ENCODE measurements at places on chromosomes 6 and 20. TPM values are rescaled to one million over a fixed set of nuclear protein-coding genes. Genes with fewer than 3 reads are reported as not detected.

LPA gene
- not detected for total RNA-seq

NRSN1 gene
- not detected for total RNA-seq

TBX18 gene
- not detected for total RNA-seq

HLA-DOB gene
- total RNA-seq = 1.1 TPM

SMPDL3A gene
- not detected for total RNA-seq

DNA sequence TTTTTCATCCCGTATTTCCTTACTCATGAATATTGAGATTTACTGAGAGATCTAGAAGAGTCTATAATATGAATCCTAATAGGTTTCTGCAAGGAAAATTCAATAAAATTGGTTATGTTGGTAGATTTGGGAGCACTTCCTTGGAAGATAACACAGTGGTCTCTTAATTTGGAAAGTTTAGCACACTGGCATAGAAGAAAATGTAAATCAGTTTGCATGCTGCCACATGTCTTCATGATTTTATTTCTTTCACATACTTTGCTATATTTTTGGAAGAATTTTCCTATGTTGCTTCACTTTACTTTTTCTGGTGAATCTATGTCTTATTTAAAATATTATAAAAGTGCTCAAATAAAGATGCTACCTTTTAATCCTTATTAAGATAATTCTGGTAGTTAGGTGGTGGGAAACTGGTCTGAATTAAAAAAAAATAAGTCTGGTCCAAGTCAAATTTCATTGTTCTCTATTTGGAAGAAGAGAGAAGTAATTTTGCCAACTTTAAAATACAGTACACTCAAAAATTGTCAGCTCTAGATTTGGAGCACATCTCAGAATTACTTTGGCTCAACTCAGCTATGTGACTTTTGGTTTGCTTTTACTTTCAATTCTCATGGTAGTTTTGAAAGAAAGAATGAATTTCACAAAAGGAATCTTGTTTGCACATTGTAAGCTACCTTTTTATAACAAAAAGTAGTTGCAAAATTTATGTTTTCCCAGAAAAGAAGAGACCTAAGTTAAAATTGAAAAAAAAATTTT is 197.3 kb downstream of the CENPW start:
- no peak for DNase-seq
- no peaks in the 10 kb centered on the region for H3K36me3 ChIP-seq
- no peaks in the 10 kb centered on the region for H3K27me3 ChIP-seq
- H3K27ac ChIP-seq = no peak overlapping the region

GRCh38 chr6:146369866-146370265 is 173.8 kb upstream of the RAB32 start:
- H3K36me3 ChIP-seq = no peaks in the 10 kb centered on the region
- no peak for DNase-seq
- no peaks in the 10 kb centered on the region for H3K4me1 ChIP-seq
- H3K27me3 ChIP-seq = no peaks in the 10 kb centered on the region
- H3K27ac ChIP-seq = no peak overlapping the region

DNA sequence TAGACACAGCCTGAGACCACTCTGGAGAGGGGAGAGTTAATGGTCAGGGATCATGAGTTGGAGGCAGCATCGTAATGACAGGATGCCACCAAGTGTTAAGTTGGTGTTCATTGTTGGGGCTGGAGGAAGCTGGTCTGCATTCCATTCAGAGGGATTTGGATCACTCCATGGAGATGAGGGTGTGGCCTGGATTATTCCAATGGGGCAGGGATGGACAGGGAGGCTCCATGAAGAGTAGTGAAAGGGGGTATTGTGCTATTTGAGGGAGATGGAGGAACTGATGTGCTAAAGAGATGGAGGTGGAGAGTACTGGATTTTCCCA is 1.1 kb downstream of the SAPCD1 start:
- H3K27ac ChIP-seq = no peak overlapping the region
- H3K36me3 ChIP-seq = no peaks in the 10 kb centered on the region
- H3K27me3 ChIP-seq = no peaks in the 10 kb centered on the region
- no peak for DNase-seq

GRCh38 chr6:132202574-132202973 is 198.7 kb downstream of the MOXD1 start:
- H3K27me3 ChIP-seq = no peaks in the 10 kb centered on the region
- H3K4me1 ChIP-seq = no peaks in the 10 kb centered on the region
- no peak overlapping the region for H3K4me3 ChIP-seq
- no peaks in the 10 kb centered on the region for H3K36me3 ChIP-seq

- no peak overlapping the region for H3K27ac ChIP-seq
- no peak overlapping the region for H3K4me3 ChIP-seq
- no peaks in the 10 kb centered on the region for H3K27me3 ChIP-seq
- no peaks in the 10 kb centered on the region for H3K36me3 ChIP-seq
- no peak for DNase-seq
- H3K4me1 ChIP-seq = peaks cover 28% of the 10 kb centered on the region
Measured at GRCh38 chr20:3074812-3075211, 3.4 kb downstream of the OXT start.

GRCh38 chr6:7542874-7543624 is 1.6 kb downstream of the DSP start:
- peaks cover 16% of the 10 kb centered on the region for H3K4me1 ChIP-seq
- no peak for DNase-seq
- no peak overlapping the region for H3K27ac ChIP-seq
- no peaks in the 10 kb centered on the region for H3K36me3 ChIP-seq
- H3K4me3 ChIP-seq = no peak overlapping the region
- peaks cover 33% of the 10 kb centered on the region for H3K27me3 ChIP-seq

- no peak overlapping the region for H3K27ac ChIP-seq
- H3K36me3 ChIP-seq = peaks cover 62% of the 10 kb centered on the region
- no peaks in the 10 kb centered on the region for H3K27me3 ChIP-seq
- peaks cover 8% of the 10 kb centered on the region for H3K4me1 ChIP-seq
- no peak overlapping the region for H3K4me3 ChIP-seq
Measured at GRCh38 chr6:32117461-32117860, 8.3 kb upstream of the TNXB start.

- no peak overlapping the region for H3K27ac ChIP-seq
- peaks cover 22% of the 10 kb centered on the region for H3K4me1 ChIP-seq
- H3K36me3 ChIP-seq = peaks cover 31% of the 10 kb centered on the region
- no peak overlapping the region for H3K4me3 ChIP-seq
Measured at GRCh38 chr6:152232501-152233151, 404.5 kb downstream of the SYNE1 start.
